SW 1271 (cell line): ENCODE measurements at places on chromosomes 11 and 22.

DNA sequence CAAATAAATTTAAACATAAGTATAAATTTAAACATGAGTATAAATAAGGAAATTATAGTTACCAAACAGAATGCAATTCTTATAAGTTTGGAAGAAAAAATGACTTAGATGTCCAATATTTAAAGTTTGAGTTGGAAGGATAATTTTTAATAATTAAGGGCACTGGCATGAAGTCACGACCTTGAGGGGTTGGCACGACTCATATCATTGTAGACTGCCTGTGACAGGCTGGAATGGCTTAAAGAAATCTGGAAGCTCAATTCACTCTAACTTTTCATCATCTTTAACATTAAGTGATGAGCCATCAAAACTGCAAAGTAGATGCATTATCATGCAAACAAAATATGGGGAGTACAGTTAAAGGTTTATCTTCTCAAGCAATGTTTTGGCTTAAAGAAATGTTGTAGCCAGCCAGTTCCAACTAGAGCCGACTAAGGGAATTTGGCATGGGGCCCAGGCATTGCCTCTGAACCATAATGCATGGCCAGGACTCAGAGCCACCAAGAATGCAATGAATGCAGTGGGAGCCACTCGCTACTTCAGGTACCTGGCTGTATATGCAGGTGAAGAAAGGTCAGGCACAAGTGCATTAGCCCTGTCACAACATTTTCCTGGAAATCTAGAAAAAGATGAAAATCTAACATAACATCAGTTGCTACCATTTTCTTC lies 33.4 kb downstream of the PGR start:
- DNase-seq: no peak

DNA sequence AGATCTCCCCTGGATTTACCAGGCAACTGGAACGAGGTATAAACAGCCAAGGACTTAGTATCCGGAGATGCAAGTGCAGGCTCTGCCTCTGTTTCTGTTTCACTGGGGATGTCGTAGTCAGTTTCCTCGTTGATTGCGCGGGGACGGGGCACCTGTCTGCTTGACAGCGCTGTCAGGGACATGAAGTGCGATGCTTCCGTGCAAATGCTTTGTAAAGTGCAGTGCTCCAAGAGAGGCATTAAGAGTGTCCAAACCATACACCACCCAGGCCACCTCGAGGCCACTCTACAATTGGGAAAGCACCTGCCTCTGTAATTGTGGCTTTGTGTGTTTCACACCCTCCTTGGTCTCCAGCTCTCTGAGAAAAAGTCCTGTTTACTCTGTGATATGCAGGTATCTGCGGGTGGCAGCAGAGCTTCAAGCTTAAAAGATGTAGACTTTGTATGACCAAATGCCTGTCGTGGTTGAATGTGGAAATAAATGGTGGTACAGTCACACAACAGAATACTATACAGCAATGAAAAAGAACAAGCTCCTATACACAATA lies 18.6 kb upstream of the CD5 start:
- DNase-seq: no peak

- DNase-seq: no peak
Observed at GRCh38 chr11:117841551-117842031, 17.0 kb upstream of the FXYD2 start.

GRCh38 chr22:38435965-38436364 lies 19.0 kb downstream of the KCNJ4 start:
- no peak for DNase-seq

DNA sequence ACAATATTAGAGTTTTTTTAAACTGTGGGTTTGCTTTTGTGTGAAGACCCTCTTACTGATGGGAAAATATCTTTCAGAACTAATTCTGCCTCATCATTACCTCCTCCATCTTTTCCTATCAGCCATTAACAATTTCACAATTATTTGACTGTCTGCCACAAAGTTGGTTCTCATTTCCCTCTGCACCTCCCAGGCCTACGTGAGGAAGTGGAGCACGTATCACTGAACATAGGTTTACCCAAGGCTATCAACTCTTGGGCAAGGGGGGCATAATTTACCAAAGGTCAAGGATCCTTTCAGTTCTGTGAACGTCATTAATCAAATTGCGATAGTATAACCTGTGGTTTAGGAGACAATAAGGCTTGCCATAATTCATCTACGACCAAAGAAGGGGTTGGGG lies 60.0 kb downstream of the LIF start:
- DNase-seq: no peak

GRCh38 chr11:72039856-72040401 lies 40.4 kb downstream of the NUMA1 start:
- DNase-seq: no peak

DNA sequence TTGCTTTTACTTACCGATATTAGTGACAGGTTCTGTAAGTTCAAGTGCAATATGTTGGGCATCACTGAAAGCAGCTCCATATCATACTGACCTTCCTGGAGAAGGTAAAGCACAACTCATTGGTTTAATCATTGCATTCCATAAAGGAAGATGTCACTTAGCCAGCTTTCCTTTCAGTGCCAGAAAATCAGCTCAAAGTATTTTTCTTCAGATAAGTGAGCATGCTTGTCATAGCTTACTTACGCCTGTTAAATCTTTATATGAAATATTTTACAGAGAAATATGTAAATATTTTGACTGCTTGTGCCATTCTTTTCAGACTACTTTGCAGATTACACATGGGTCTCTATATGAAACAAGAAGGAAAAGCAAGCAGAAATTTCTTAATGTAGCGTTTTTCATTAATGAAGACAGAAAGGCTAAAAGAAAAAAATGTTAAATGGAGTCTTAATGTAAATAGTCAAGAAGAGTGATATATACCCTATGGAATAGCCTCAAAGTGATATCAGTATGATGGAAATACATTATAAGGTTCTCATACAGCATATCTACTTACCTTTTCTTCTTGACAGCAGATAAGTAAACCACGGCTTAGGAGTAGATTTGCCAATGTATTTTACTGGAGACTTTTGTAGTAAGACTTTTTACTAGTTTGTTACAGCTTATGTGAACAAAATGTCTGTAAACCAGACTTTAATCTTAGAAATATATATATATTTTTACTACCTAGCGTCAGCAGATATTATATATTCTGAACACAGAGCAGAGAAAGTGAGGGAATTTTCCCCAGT lies 649.7 kb downstream of the METTL15 start:
- peak; percentile 56 for DNase-seq

DNA sequence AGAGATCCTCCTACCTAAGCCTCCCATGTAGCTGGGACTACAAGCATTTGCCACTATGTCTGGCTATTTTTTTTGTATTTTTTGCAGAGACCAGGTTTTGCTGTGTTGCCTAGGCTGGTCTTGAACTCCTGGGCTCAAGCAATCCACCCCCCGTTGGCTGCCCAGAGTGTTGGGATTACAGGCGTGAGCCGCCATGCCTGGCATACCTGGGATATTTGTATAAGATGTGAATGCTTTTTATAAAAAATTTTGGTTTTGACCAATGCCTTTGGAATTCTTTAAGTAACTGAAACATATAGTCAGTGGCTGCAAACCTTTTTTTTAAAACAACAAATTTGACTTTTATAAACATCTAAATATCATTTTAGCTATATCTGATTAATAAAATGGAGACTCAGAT lies 42.4 kb downstream of the ADAMTS8 start:
- no peak for DNase-seq

DNA sequence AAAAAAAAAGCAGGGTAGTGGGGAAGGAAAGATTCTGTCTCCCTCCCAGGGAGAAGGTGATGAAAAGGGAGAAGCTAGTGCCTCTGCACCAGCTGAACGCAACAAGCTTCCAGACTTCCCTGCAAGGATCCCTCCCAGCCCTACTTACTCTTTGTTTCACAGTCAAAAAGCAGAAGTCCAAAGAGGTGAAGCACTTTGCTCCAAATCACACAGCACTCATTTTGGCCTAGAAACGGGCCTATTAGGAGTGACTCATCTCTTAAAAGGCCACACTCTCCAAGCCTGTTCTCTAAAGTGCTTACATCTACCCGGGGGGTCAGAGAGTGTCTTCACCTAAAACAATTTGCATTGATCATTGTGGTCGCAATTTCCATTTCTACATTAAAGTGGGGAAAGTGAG lies 17.7 kb upstream of the GRK3 start:
- DNase-seq: no peak

DNA sequence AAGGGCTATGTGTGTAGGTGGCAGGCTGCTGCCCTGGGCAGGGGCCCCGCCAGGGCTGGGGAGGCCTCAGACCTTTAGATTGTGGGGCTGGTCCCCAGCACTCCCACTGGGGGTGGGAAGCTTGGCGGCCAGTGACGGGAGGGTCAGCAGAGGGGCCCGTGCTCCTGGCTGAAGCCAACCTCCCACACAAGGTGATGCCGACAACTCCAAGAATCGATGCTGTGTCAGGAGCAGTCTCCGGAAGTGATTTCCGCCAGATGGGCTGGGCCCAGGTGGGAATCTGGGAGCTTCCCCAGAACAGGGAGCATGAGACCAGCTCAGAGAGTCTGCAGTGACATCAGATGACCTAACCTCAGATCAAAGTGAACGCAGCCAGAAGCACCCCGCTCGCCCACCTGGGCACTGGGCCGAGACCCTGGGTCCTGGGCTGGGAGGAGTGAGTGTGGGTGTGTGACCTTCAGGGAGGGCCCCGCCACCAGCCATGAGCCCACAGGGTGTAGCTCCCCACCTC lies 7.7 kb downstream of the TRPM5 start:
- DNase-seq: no peak

DNA sequence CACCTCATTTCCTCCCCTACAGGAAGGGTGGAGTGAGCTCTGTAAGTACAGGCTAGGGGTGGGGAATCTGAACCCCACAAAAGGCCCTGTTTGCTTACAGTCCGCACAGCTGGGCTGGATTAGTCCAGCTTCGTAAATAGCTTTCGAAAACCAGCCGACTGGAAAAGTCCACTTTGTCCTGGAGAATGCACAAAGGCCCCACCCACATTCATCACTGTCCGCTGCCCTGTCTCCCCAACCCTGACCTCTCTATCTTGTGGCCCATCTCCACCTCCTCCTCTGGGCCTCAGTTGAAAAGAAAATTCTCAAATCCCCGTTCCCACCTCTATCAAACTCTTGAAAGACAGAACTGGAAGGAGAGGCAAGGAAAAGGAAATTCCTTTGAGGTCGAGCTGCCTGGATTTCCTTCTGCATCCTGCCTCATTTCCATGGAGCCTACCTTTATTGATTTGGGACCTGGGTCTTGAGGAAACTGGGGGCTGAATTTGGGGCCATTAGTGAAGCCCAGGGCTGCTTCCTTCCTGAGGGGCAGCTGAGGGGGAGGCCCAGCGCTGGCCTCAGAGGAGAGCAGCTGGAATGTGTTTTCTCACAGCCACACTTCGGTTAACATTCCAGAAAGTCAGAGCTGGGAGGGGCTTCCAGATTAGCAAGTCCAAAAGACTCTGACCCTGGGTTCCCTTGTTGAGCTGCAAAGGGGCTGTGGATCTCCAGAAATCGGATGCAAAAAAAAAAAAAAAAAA lies 147.6 kb downstream of the FBXO7 start:
- no peak for DNase-seq

- DNase-seq: no peak
Observed at GRCh38 chr11:7436657-7437056, 48.6 kb upstream of the OLFML1 start.

- DNase-seq: no peak
Observed at GRCh38 chr11:117259417-117259816, 26.9 kb downstream of the RNF214 start.

DNA sequence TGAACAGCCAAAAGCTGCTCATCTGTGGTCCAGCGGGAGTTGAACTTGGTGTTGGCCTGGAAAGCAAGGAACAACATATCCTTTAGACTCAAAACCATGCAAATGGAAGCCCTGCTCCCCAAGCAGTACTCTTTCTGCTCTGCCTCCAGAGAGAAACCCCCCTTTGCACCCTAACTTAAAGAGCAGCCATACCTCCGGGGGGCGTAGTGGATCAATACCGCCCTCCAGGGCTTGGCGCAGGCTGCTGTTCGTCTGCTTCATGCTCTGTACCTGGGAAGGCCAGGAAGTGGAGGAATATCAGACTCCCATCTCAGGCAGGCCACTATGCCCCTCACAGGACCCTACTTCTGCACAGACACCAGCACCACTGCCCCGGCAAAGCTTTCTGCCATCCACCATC lies 4.3 kb downstream of the RCOR2 start:
- no peak for DNase-seq

- no peak for DNase-seq
Observed at GRCh38 chr11:119974467-119974866, 163.4 kb downstream of the TRIM29 start.

GRCh38 chr11:70764356-70764905 lies 366.1 kb downstream of the CTTN start:
- DNase-seq: no peak

GRCh38 chr22:32590556-32590955 lies 115.9 kb downstream of the FBXO7 start:
- DNase-seq: no peak

- DNase-seq: no peak
Observed at GRCh38 chr11:94776351-94777321, 8.5 kb downstream of the AMOTL1 start.

GRCh38 chr22:19832476-19833108 lies 22.1 kb downstream of the GNB1L start:
- no peak for DNase-seq

- DNase-seq: no peak
Observed at GRCh38 chr11:125950696-125951651, 5.1 kb downstream of the VSIG10L2 start.

DNA sequence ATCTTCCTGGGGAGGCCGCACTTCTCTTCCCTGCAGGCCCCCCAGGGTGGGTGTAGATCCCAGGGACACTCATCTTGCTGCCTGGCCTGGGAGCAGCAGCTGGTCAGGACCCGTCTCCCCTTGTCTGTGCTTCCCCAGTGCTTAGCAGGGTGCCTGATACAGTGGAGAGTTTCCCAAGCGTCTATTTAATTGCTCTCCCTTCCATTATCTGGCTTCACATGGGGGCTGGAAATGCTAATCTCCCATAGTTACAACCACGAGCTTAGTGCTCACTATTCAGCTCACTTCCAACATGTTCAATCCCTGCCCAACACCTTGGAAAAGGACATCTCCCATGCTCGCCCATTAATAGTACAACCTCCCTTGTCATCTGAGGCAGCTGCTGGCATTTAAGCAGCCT lies 100.5 kb downstream of the DSCAML1 start:
- DNase-seq: no peak

- no peak for DNase-seq
Observed at GRCh38 chr22:26399289-26399688, 29.8 kb upstream of the ASPHD2 start.

DNA sequence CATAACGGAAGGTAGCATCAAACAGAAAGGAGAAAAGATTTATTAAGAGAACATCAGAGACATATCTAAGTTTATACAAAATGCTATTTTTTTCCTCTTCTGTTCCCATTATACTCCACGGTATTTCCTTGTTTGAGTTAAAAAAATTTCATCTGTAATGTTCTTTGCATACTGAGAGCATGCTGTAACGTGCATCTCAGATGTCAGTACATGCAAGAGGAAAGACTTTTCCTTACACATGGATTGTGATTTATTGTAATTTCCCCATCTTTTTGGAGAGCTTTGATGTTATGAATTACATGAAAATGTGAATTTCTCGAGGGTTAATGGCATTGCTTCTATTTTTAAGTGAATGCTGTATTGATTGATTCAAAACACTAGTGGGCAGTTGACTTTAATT lies 1164.0 kb downstream of the LRRC4C start:
- DNase-seq: no peak

GRCh38 chr11:112185883-112186282 lies 10.6 kb downstream of the BCO2 start:
- DNase-seq: no peak

- no peak for DNase-seq
Observed at GRCh38 chr11:119482521-119483011, 59.6 kb upstream of the THY1 start.
